Fibroblast of skin of left biceps (primary cell): ENCODE measurements at places on chromosomes 3 and 15.

DNA sequence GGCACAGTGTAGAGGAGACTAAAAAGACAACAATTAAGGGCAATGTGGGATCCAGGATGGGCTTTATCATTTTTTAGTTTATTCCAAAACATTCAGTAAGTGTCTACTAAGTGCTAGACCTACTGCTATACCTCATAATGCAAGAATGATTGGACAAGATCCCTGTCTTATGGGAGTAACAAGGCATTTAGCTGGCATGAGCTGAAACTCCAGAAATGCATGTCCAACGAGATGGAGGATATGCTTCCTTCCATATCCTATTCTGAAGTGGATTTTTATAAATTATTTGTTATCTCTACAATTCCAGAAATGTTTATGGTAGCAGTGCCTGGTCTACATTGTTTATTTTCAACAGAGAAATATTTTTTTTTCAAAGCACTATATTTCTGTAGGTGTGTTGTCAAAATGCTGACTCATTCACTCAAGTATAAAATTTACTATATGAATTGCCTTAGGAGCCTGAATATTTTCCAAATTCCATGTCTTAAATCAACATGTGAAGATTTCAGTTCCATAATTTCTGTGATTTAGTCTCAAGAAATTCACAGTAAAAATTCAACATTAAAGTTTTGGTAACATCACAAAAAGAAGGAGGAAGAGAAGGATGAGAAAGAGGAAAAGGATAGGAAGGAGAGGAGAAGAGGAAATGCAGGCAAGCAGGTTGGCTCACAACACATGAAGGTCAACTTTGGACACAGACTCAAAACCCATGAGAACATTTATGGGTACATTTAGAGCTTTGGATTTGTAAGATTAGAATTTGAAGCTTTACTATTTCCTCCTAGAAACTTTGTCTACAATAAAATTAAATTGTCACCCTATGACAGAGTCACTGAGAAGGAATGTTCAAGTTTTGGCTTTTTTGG, 88.6 kb downstream of the P3H2 start:
- no peak for DNase-seq

- no peak for DNase-seq
These were observed 30.6 kb upstream of the OR5H6 start for GRCh38 chr3:98233468-98233867.

- DNase-seq: no peak
These were observed 254.8 kb upstream of the EOMES start for GRCh38 chr3:27976933-27977332.

GRCh38 chr3:179921500-179921899, 115.2 kb downstream of the PEX5L start:
- DNase-seq: no peak

- no peak for DNase-seq
These were observed 19.4 kb upstream of the SERPINI2 start for GRCh38 chr3:167493244-167493643.
